Heart right ventricle (tissue), 16 donors: ENCODE measurements at places on chromosomes 11 and 22. TPM values are rescaled to one million over a fixed set of nuclear protein-coding genes. Genes with fewer than 3 reads are reported as not detected.

Gene PLAAT3
- 137 TPM for total RNA-seq

DNA sequence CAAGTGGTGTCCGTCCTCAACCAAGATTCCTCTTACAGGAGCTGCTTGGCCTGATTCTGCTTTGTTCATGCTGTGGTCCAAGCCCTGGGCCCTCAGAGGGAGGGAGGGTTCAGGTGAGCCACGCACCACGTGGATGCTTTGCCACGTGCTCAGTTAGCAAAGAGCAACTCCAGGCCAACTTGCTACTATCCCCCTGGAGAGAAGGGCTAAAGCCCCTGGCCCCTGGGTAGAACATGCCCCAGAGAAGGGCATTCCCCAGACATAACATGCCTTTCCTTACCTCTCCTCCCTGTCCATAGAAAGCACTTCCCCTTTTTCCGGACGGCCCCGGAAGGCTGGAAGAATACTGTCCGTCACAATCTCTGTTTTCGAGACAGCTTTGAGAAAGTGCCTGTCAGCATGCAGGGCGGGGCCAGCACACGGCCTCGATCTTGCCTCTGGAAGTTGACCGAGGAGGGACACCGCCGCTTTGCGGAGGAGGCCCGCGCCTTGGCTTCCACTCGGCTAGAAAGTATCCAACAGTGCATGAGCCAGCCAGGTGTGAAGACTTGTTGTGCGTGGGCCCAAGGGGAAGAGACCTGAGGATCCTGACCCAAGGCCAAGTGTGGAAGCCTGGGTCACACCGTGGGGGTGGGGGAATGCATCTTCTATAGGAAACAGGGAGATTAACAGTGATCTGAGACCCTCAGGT lies 8.8 kb downstream of the FOXR1 start:
- no peaks in the 10 kb centered on the region for H3K36me3 ChIP-seq
- H3K4me3 ChIP-seq: no peak overlapping the region
- H3K27ac ChIP-seq: peak overlapping the region; percentile 4
- H3K4me1 ChIP-seq: peaks cover 5% of the 10 kb centered on the region

DNA sequence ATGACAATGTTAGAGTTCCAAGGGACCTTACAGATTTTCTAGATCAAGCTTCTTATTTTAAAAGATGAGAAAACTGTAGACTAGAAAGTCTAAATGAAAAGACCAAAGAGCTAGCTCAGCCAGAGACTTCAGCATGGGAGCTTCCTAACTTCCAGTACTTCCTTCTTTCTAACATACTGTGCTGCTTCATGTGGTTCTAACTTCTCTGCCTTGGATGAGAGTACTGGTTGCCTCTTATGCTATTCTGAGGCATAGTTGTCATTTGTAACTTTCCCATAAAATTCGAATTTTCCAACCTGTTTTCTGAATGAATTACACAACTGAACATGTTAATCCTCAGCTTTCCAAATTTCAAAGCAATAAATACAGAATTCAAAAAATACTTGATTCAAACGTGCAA lies 1.8 kb downstream of the MTMR2 start:
- peak overlapping the region; percentile 74 for H3K4me3 ChIP-seq
- no peak overlapping the region for H3K27ac ChIP-seq
- no peak for DNase-seq
- no peaks in the 10 kb centered on the region for H3K36me3 ChIP-seq

DNA sequence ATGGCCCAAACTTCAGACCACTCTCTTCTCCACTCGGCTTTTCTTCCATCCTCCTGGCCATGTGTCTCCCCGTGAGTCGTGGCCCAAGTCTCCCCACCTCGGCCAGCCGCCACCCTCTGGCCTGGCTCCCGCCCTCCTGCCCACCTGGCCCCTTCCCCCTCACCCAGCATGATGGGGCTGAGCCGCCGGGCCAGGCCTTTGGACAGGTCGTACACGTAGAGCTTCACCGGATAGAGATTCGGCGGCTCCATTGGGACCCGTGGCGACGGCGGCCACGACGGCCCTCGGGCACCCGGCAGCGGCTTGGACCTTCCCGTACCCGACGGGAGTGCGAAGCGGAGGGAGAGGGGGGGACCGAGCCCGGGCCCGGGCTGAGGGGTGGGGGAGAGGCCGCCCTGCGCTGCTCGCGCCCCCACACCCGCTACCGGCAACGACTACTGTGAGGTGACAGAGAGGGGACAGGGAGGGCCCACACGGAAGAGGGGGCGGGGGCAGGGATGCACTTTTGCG lies at the start of gene DESI1:
Gene DESI1 (minus strand): TSS at position 455 of the 510 bp plus-strand sequence. CDS start 204 bp downstream, at position 251.
- H3K36me3 ChIP-seq: peaks cover 3% of the 10 kb centered on the region
- peak within 1 kb of the TSS; percentile 81 for H3K4me3 ChIP-seq
- peak within 1 kb of the TSS; percentile 97 for H3K27ac ChIP-seq

GRCh38 chr22:17842386-17842785 lies 68.1 kb upstream of the BID start:
- H3K36me3 ChIP-seq: peaks cover 34% of the 10 kb centered on the region
- peak; percentile 39 for DNase-seq
- H3K4me1 ChIP-seq: peaks cover 55% of the 10 kb centered on the region
- no peak overlapping the region for H3K4me3 ChIP-seq

- no peak overlapping the region for H3K4me3 ChIP-seq
- no peaks in the 10 kb centered on the region for H3K27me3 ChIP-seq
- H3K4me1 ChIP-seq: peaks cover 5% of the 10 kb centered on the region
- H3K36me3 ChIP-seq: no peaks in the 10 kb centered on the region
These were observed 34.6 kb downstream of the OSBPL5 start for GRCh38 chr11:3130269-3131071.

GRCh38 chr22:45314054-45314721 lies 4.5 kb downstream of the FAM118A start:
- peaks cover 58% of the 10 kb centered on the region for H3K4me1 ChIP-seq
- DNase-seq: no peak
- H3K27ac ChIP-seq: no peak overlapping the region
